ENCODE measurements at places on chromosomes 13 and 19. TPM values are rescaled to one million over a fixed set of nuclear protein-coding genes. Genes with fewer than 3 reads are reported as not detected.

The CFAP97D2 gene
- not detected for total RNA-seq

The LGALS4 gene
- not detected for total RNA-seq

- DNase-seq = peak; percentile 47
Measured at GRCh38 chr13:98144801-98145350, 2.0 kb downstream of the FARP1 start.

GRCh38 chr19:6663236-6664201, 6.4 kb downstream of the TNFSF14 start:
- DNase-seq = no peak

The SELENOV gene
- total RNA-seq = not detected

The ALOX5AP gene
- total RNA-seq = not detected

The KLK2 gene
- not detected for total RNA-seq
